ENCODE measurements at places on chromosomes 5 and 9.

DNA sequence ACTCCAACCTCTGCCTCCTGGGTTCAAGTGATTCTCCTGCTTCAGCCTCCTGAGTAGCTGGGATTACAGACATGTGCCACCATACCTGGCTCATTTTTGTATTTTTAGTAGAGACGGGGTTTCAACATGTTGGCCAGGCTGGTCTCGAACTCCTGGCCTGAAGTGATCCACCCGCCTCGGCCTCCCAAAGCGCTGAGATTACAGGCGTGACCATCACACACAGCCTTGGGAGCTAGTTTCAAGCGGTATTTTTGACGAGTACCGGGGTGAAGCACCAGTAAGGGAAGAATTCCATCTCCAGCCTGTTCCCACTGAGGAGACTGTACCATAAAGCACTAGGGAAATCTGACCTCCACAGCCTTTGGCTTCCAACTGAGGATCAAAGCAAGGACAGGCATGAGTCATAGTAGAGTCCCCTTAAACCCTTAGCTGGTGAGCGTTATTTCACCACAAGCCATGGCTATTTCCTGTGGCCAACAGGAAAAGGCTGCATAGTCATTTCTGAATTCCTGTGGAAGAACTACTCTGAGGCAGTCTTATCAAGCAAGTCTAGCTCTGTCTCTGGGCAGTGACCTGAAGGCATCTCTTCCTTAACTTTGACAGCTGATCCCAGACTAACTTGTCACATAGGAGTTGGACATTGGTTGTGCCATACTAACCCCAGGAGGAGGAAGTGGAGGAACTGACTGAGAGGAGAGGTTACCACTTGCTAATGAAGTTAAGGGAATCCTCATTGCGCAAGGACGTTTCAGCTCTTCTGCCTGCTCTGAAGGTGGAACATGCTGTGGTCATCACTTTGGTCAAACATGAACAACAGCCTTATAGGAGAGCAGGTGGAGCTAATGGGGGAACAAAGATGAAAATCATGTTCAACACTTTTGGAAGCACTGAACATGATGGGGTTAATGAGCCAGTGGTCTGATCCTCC is 85.8 kb upstream of the DMRT1 start:
- DNase-seq = peak; percentile 32

- no peak for DNase-seq
Measured at GRCh38 chr5:38576442-38576841, 20.0 kb upstream of the LIFR start.

DNA sequence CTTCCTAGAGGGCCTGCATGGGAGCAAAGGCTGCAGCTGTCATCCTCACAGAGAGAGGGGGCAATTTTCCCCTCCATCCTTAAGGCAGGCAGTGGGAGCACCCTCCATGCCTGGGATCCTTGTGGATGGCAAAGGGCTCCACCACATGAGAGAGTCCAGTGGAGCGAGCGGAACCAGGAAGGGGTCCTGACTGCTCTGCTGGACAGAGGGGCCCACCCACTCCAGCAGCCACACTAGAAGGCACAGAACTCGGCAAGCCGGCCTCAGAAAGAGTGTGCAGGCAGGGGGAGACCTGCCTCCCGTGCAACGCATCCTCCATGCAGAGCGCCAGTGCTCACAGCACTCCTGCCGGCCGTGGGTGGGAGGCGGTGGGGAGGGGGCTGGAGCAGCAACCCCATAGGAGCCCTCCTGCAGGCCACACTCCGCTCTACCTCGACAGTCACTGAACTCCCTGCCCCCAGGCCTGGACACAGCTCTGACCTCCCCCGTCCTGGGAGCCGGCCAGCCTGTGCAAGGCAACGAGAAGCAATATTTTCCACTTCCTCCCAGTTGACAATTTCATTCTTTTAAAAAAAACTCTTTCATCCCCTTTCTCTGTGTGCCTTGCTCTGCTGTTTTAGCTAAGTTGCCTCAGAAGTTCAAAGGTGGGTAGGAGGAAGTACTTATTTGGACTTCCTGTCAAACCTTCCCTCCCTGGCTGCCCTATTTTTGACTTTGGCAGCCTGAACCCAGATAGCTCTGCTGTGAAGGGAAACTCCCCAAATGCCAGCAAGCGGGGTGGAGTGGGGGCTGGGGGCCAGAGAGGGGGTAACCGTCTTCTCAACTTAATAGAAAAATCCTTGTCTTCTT is 5.3 kb upstream of the LCP2 start:
- no peak for DNase-seq

DNA sequence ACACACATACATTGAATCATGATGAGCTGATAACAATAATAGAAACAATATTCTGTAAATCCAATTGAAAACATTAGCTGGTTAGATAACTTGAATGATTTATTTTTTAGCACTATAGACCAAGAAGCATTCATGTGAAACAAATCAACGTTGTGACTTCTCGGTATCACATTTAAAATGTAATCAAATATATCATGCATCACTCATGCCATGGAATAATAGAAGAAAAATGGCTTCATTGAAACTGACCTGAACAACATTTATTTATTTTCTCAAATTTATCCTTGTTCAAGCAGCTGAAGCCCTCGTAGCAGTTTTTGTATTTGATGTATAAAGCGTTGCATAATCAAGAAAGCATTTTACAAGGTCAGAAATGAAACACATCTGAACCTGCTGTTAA is 299.6 kb upstream of the CDH18 start:
- DNase-seq = no peak

GRCh38 chr5:174239718-174240117 is 194.2 kb downstream of the NSG2 start:
- no peak for DNase-seq

DNA sequence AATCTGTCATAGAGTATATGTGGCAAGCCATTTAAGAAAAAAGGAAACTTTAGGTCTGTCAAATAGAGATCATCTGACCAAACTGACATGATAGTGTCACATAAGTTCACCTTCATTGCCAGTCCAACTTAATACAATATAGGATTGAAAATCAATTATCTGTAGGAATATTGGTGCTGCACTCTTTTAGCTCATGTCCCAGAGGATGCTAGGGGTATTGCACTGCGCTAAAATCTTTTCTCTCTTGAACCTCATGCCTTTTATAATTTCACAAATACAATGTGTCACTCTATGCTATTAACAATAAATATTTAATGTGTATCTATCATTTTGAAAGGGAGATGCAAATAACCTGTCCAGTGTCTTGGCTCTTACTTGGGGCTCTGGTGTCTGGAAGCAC is 72.4 kb upstream of the FAM120A start:
- DNase-seq = no peak

DNA sequence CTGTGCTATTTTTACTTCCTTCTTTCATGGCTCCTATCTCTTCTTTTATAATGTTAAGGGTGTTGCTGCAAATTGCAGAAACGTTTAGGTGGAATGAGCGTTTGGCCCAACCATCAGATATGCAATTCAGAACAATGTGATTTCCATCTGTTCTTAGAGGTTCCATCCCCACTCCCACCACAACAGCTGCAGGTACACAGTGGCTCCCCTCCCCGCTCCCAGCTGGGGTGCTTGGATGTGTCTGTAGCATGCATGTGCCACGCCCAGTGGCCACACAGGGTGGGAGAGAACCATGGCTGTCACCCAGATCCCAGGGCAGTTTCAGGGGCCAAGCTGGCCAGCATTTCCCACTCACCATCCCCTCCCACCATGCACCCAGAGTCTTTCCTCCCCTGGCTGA is 62.2 kb downstream of the ACTL7B start:
- DNase-seq = no peak

GRCh38 chr5:308672-309271 is 12.7 kb upstream of the AHRR start:
- DNase-seq = no peak

DNA sequence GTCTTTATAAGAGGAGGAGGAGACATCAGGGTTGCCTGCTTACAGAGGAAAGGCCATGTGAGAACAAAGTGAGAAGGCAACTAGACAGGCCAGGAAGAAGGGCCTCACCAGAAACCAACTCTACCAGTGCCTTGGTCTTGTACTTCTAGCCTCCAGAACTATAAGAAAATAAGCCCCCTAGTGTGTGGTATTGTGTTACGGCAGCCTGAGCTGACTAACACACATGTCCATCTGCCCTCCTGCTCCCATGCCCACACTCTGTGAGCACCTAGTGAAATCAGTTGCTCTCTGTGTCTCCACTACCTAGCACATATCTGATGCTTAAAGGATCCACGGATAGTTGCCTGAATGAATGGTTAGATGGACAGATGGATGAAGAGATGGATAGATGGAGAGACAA is 6.9 kb downstream of the AK3 start:
- no peak for DNase-seq

- no peak for DNase-seq
Measured at GRCh38 chr5:154729613-154730012, 25.6 kb upstream of the LARP1 start.

- DNase-seq = no peak
Measured at GRCh38 chr9:32319312-32319929, 65.0 kb upstream of the ACO1 start.

DNA sequence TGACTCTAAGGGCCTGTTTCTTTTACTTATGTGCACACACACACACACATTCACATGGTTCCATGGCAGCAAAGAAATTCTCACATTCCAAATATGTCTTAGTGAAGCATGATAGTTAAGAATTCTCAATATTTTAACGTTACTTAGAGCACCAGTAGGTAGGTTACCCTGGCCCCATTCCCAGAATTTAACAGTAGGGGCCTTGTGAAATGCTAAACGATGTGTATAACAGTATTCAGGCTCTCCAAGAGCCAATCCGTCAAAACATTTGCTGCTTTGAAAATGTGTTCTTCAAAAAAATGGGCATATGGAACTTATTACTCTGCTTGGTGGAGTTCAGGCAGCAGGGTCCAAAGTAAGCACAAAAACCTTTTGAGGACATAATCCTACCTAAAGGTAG is 93.7 kb upstream of the DAB2 start:
- peak; percentile 86 for DNase-seq

DNA sequence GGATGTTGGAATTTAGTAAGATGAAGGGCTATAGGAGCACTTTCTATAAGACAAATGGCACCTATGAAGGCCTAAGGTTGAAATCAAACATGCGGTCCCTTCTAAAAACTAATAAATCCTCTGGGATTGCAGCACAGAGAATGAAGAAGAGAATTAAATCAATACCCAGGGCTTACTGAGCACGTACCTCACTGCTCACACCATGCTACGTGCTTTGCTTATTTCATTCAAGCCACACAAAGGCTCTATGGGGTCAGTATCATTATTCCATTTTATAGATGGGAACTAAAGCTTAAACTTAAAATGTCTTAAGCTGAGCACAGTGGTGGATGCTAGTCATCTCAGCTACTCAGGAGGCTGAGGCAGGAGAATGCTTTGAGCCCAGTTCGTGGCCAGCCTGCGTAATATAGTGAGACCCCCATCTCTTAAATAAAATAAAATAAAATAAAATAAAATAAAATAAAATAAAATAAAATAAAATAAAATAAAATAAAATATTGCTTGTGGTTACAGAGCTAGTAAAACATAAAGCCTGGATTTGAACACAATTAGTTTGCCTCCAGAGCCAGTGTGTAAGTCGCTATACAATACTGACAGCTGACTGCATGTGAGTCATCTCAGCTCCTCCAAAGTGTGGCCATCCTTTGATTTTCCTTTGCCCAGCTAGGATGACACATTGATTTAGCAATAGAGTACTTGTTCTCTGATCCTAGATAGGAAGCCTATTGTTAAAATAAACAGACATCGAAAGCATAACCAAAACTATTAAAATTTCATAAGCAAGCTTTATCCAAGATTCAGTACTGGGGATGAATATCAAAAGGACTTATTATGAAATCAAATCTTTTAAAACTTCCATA is 20.9 kb upstream of the DPYSL3 start:
- peak; percentile 70 for DNase-seq

DNA sequence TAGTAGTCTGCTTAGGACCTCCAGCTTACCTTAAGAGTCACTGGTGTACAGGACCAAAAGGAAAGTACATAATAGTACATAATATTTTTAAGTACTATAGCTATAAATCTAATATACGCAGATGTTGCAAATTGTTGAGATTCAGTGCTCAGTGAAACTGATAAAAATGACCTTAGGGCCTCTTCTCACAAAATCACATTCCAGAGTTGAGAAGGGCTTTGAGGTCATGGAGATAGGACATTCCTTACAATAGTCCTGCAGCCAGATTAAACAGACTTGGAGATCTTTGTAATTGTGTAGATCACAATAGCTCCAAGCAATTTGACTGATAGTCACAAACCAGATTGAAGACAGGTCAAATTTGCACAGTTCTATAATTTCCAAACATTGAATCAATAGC is 37.7 kb upstream of the PCSK1 start:
- DNase-seq = no peak

GRCh38 chr9:15264918-15265317 is 42.1 kb downstream of the TTC39B start:
- no peak for DNase-seq

- DNase-seq = no peak
Measured at GRCh38 chr5:103829585-103829984, 267.0 kb upstream of the NUDT12 start.

GRCh38 chr5:131609774-131610173 is 25.3 kb downstream of the RAPGEF6 start:
- DNase-seq = no peak

DNA sequence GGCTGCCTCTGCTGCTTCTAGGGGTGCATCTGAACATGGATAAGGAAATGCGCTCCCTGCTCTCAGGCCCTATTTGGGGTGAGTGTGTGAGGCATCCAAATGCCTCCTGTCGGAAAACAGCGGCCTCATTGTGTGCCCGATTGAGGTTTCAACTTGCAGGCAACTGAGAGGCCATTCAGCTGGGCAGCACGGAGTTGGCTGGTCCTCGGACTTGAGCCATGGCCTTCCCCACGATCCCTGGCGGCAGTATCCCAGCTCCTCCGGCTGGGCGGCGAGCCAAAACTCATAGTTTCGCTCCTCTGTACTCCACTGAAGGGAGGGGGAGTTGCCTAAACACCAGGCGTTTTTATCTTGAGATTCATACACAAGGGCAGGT is 597.3 kb upstream of the SGCD start:
- DNase-seq = no peak

GRCh38 chr5:89437450-89438435 is 554.8 kb upstream of the MEF2C start:
- no peak for DNase-seq

GRCh38 chr5:96407436-96407835 is 25.6 kb downstream of the PCSK1 start:
- no peak for DNase-seq

- no peak for DNase-seq
Measured at GRCh38 chr9:125646621-125647100, 60.3 kb downstream of the MAPKAP1 start.

DNA sequence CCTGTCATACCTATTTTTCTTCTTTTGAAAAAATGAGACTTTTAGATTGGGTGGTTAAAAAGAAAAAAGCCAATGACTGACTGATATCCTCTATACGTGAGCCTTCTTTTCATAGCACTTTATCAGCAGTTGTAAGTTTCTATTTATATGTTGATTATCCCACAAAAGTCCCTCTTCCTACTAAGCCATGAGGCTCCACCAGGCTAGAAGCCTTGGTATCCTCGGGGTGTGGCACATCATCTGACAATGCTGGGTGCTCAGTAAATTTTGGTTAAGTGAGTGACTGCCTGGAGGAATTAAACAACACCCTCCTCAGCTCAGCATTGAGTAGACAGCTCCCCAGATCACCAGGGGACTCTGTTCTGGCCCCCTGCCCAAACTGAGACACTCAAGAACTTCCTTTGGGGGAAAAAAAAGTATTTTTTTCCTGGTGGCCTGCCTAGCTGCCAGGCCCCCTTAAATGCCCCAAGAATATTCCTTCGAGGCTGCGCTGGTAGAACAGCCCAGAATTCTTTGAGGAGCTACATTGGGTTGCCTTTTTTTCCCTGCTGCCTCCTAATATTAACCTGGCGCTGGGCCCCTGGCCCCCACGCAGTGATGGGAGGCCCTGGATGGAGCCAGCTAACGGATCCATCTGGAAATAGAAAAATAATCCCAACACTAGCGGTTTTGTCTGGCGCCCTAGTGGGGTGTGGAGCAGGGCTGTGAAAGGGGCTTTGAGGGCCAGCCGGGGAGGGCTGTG is 23.4 kb upstream of the COL27A1 start:
- no peak for DNase-seq
